Pericardium fibroblast (primary cell): ENCODE measurements at places on chromosomes 1 and 21. TPM values are rescaled to one million over a fixed set of nuclear protein-coding genes. Genes with fewer than 3 reads are reported as not detected.

NCMAP gene
- not detected in 2 replicates for total RNA-seq

ANKRD45 gene
- total RNA-seq = 0.68 TPM in 1 of 2 replicates, not detected in the other

AQP10 gene
- not detected in 2 replicates for total RNA-seq

ANKRD34A gene
- total RNA-seq = 0.85 and 1.6 TPM in 2 replicates

TAF12 gene
- 28.8 and 34.2 TPM in 2 replicates for total RNA-seq
